ENCODE measurements at places on chromosomes 5 and 9. TPM values are rescaled to one million over a fixed set of nuclear protein-coding genes. Genes with fewer than 3 reads are reported as not detected.

CDX1 gene
- polyA plus RNA-seq = 0.62 TPM

HAPLN1 gene
- polyA plus RNA-seq = 5.7 TPM

LRRC70 gene
- polyA plus RNA-seq = 7.0 TPM

LARP1 gene
- polyA plus RNA-seq = 133 TPM

CWC27 gene
- 44.1 TPM for polyA plus RNA-seq

BHMT2 gene
- 46.5 TPM for polyA plus RNA-seq

PNPLA7 gene
- 2.3 TPM for polyA plus RNA-seq

LCN1 gene
- not detected for polyA plus RNA-seq

PTGS1 gene
- 5.4 TPM for polyA plus RNA-seq

NPDC1 gene
- polyA plus RNA-seq = 16.3 TPM

QRFP gene
- 0.47 TPM for polyA plus RNA-seq

Data from right renal cortex interstitium (tissue), 3 donors.